Immature natural killer cell (primary cell): ENCODE measurements at places on chromosomes 6 and 20.
A peak's percentile ranks its signal among the peaks of the same experiment; 100 is the strongest.

DNA sequence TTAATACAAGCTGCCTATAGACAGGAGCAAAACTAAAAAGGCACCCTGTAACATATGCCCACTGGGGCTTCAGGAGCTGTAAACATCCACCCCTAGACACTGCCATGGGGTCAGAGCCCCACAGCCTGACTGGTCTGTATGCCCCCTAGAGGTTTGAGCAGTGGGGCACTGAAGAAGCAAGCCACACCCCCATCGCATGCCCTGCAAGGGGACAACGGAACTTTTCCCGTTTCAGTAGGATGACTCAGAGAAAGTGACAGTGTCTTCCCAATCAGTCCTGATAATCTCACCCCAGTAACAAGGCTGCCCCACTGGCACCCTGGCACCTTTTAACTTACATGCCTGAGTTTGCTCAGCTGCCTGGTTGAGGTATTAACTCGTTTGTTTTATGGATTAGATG is 35.9 kb downstream of the BEND3 start:
- no peak for DNase-seq

- DNase-seq = no peak
These were observed 6.0 kb downstream of the MMP24OS start for GRCh38 chr20:35271904-35272303.

- DNase-seq = no peak
These were observed 109.3 kb upstream of the MTHFD1L start for GRCh38 chr6:150756173-150756572.

DNA sequence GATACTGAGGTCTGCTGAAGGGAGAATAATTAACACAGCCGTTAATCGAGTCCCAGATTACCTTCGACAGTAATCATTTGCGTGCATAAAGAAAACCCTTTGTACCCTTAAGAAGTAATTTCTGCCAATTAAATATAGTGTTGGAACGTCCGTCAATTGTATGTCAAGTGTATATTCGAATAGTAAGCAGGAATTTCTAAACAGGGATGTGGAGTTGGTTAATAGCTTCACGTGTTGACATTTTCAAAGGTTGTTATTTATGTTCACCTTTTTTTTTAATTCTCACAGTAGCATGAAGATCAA is 798 bp upstream of the SNAP91 start:
- no peak for DNase-seq

- DNase-seq = no peak
These were observed 274.8 kb downstream of the LRFN2 start for GRCh38 chr6:40312213-40313015.

DNA sequence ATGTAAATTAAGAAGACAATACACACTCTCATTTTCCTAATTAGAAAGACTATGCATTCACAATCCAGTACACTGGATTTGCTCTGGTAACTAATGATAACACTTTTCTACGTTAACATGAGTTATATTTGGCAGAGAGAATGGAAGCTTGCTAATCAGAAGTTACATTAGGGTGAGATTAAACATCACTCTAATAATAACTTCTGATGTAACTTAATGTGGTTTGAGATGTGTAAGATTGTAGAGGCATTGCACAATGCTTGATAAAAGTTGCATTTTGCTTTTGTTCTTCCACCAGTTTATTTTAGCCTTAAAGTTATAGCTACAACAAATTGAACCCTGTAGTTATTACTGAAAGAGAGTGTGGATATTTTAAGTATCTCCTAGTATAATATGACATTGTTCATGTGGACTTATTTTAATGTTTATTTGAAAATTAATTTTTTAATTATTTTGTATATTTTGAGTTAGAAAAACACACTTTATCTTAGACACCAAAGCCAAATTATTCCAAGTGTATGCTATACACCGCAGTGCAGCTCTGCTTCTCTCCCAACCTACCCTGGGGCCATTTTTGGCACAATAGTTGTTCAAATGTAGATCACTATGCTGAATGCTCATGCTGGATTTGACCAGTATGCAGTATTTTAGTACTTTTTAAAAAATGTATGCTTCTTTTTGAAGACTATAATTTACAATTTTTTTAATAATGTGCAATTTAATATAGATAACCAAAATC is 143.2 kb downstream of the SLC16A10 start:
- no peak for DNase-seq

DNA sequence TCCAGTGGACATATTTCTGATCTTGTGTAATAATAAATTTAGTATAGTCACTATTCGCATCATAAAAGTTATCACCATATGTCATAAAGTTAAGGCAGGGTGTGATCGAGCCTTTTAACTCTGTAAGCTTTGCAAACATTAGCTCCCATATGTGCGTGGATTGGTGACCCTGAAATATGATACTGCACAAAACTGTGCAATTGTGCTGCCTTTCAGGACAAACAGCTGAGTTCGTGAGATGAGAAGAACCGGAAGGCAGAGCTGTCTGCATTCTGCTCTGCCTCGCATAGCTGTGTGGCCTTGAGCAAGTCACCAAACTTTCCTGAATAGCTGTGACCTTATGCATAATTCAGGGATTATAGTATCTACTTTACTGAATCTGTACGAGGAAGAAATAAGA is 3.2 kb upstream of the PLEKHG1 start:
- DNase-seq = no peak

DNA sequence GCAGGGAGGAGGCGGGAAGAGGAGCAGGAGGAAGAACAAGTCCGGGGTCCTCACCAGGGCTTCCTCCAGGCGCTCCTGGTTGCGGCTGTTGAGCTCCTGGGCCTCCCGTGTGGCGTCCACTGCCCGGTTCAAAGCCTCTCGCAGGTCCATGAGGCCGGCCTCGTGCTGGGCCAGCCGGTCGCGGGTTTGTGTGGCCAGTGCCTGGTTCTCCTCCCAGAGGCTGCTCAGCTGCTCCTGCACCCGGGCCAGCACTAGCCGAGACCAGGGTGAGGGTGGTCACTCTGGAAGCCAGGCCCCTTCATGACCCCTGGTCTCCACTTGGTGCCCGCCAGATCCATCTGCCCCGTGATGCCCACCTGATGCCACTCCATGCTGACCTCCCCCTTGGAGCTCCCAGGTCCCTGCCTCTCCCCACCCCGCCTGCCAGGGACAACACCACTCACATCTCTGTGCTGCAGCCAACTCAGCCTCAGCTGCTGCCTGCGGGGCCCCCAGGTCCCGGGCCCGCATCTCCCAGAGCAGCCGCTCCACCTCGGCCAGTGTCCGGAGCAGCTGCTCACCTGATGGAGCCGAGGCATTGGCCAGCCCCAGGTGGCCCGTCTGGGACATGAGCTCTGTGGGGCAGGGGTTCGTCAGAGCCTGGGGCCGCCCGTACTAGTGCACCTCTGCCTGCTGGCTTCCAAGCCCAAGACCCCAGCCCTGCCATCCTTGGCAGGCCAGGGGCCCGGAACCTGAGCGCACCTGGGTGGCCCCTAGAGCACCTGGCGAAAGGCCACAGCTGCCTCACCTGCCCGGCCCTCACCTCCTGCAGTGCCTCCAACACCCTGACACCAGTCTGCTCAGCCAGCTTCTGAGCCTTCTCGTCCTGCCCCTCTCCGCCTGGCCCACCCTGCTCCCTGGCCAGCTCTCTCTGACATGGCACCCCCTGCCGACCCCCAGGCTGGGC is 15.9 kb downstream of the ADRM1 start:
- DNase-seq = no peak

- DNase-seq = peak; percentile 14
These were observed 719 bp upstream of the EDN1 start for GRCh38 chr6:12289365-12289919.

GRCh38 chr20:39213476-39214145 is 251.5 kb downstream of the DHX35 start:
- no peak for DNase-seq

GRCh38 chr6:36276581-36277536 is 7.0 kb downstream of the PNPLA1 start:
- DNase-seq = no peak

DNA sequence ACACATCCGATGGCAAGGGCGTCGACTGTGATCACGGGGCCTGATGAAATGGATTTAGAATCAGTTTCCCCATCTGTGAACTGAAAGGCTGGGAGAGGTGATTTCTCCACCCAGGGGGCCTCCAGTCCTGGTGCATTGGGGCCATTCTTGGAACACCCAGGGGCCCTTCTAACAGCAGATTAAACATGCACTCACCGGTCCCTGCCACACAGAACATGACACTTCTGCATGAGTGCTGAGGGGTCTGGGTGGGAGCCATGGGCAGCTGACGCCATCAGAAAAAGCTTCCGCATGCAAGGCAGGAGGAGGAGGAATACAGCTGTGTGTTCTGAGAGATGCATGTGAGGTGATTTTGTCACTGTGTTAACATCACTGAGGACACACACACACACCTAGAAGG is 26.8 kb downstream of the DLL1 start:
- DNase-seq = no peak

DNA sequence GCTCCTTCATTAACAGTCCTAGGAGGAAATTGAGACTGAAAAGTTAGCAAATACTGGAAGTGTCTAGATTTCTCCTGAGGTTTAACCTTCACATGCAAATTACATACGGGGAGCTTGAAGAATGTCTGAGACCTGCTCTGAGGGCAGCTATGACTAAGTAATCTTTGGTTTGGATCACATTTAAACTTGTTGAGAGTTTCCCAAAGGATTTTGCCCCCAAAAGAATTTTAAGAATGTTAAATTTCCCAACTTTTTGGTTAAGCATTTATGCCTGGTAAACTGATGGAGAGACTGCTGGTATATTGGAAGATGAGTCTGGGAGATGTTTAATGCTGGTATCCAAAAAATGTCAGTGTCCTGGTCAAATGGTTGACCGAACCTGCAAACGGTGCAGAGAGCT is 97.0 kb downstream of the RREB1 start:
- DNase-seq = no peak

DNA sequence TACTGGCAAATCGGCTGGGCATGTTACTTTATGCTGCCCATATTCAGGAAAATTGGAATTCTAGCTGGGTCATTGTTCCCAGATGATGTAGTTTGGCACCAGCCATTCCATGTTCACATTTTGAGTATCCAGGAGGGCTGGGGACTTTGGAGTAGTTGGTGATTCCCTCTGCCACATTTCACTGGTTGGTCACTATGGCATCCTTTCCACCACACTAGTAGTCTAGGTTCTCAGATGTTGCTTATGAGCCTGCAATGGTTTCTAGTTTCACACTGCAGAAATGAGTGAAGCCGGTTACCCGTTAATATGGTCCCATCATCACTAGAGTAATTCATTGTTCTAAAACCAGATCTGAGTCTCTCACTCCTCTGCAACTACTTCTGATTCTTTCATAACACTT is 4.6 kb downstream of the PTPN1 start:
- no peak for DNase-seq

DNA sequence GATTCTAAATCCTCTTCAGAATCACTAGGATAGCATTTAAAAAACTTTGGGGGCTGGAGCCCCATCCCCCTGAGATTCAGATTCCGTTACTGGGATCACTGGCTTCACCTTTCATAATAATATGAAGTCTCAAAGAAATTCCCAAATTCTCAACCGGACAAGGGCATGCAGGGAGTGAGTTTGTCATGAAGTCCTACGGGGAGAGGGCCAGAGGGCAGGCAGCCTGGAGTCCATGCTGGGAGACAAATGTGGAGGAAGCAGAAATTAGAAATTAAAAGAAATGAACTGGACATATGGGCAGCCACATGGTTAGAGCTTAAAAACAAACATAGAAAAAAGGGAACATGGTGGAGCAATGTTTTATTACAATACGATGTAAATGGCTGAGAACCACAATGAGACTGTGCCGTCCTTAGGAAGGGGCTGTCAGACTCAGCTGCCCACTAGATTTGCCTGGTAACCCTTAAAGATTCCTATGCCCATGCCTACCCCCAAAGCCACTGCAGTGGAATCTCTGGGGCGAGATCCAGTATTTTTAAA is 142.6 kb downstream of the CEBPB start:
- DNase-seq = no peak

- no peak for DNase-seq
These were observed 1.9 kb downstream of the NOL7 start for GRCh38 chr6:13617066-13617465.

DNA sequence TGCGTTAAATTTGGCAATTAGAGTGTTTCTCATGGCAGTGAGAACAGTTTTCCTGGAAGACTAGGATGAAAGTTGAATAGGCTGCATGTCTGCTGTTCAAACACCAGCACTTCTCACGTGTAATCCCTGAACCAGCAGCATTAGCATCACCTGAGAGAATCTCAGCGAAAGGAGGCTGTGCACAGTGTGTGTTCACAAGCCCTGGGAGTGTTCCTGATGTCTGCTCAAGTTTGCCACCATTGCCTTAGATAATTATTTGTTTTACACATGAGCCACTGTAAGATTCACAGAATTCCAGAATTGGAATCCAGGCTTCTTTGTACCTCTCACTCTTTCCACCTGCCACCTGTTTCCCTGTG is 117.3 kb downstream of the JARID2 start:
- no peak for DNase-seq

DNA sequence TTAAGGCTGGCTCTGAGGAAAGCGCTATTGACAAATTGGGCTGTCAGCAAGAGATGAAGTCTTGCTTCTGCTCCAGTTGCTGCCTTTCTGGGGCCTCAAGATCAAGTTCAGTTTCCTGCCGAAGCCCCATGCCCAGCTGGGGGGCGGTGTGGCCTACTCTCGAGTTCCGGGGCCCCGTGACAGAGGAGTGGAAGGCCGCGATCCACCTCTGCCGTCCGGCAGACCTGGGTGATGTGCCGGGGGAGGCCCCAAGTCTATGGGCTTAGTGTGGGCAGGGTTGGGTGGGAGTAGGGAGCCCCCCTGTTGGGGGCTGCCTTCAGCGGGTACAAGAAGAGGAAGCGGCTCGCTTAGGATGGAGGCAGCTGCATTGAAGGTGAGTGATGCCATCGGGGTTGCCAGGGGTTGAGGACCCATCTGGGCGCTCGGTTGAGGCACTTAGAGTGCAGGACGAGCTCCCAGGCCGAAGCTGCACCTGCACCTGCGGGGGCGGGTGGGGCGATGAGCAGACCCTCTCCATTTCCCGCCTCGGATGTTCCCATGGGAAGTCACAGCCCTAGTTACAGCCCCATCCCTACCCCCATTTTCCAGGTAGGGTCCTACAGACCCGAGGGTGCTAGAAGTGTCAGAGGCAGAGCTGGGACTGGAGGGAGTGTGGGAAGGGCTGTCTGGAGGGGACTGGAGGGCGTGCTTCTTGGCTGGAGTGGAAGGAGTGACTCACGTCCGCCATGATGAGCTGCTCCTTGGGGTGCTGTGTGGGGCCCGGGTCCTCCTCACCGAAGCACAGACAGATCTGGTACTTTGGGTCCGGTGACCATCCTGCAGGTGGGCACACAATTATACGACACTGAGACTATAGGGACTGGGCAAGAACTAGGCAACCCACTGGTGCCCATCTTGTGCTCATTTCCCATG is 2.9 kb upstream of the FOXS1 start:
- DNase-seq = no peak

- DNase-seq = no peak
These were observed 30.9 kb upstream of the TULP1 start for GRCh38 chr6:35543459-35544193.

DNA sequence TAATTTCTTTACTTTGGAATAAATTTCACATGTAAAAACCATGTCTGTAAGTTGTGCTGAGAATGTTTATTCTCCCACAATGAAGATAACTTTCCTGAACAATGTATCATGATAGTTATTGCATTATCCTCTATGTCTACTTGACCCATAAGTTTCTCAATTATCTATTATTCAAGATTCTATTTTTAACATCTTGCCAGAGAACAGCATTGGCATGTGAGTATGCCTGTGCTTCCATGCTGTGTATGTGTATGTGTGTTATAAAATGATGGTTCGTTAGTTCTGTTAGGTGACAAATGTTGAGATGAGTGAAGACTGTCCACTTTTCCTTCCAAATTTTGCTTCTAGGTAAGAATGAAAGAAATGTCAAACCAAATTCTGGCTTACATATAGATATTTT is 111.9 kb downstream of the EYA4 start:
- no peak for DNase-seq

GRCh38 chr6:77290798-77291197 is 172.5 kb downstream of the HTR1B start:
- DNase-seq = no peak

- DNase-seq = no peak
These were observed 1.7 kb downstream of the ASIP start for GRCh38 chr20:34242879-34243278.
